Esophagus mucosa (tissue), 1 donor: ENCODE measurements at places on chromosomes 7 and 10. TPM values are rescaled to one million over a fixed set of nuclear protein-coding genes. Genes with fewer than 3 reads are reported as not detected.

The SFTPA1 gene
- 0.32 TPM for total RNA-seq

The PPP1R9A gene
- 0.36 TPM for total RNA-seq

The ACHE gene
- total RNA-seq, result 0.44 TPM

The UPK3BL1 gene
- 304 TPM for total RNA-seq

The PRR15 gene
- 0.92 TPM for total RNA-seq

The SCART1 gene
- total RNA-seq, result 0.56 TPM

The EIF3B gene
- 119 TPM for total RNA-seq

The GPR146 gene
- 2.3 TPM for total RNA-seq

The NAT16 gene
- total RNA-seq, result not detected

The MORN4 gene
- 1.9 TPM for total RNA-seq

DNA sequence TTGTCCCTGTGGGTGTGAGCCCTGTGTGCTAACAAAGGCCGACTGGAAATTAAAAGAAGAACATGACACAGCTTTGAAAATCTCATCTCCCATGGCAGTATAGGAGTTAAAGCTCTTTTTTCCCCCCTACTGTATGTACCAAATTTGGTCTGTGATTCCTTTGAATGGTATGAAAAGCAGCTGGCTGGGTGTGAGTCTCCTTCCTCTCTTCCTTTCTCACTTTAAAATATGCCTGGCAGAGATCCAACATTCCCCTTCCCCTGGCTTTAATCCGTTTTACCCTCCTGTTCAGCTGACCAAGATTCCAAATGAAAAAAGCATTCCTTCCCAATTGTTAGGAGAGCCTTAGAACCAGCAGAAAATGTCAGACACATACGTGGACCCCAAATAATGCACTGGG lies 225.0 kb upstream of the CELF2 start:
- no peak for ATAC-seq

DNA sequence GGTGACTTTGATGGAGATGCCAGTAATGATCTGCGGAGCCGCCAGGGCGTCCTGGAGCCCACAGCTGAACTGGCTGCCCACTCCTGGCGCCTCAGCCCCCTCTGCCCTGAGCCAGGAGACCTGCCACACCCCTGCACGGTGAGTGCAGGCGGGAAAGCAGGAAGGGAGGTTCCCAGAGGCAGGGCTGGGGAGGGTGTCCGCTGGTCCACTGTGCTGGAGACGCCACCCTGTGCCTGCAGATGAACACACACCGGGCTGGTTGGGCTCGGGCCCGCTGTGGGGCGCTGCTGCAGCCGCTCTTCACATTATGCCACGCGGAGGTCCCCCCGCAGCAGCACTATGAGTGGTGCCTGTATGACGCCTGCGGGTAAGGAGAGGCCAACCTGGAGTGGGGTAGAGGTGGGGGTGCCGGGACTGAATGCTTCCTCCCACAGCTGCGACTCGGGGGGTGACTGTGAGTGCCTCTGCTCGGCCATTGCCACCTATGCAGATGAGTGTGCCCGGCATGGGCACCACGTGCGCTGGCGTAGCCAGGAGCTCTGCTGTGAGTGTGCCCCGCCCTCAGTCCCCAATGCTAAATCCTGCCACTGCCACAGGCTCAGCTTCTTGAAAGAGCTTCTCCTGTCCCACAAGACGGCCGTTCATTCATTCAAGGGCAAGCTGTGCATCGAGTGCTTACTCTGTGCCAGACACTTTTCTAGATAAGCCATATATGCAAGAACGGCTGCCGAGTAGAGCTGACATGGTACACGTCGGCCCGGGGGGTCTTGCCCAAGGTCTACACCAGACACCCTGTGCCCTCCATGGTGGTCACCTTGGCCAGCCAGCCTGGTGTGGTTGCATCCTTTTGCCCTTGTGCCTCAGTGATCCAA lies 14.3 kb upstream of the ZNF467 start:
- ATAC-seq, result peak; percentile 47

DNA sequence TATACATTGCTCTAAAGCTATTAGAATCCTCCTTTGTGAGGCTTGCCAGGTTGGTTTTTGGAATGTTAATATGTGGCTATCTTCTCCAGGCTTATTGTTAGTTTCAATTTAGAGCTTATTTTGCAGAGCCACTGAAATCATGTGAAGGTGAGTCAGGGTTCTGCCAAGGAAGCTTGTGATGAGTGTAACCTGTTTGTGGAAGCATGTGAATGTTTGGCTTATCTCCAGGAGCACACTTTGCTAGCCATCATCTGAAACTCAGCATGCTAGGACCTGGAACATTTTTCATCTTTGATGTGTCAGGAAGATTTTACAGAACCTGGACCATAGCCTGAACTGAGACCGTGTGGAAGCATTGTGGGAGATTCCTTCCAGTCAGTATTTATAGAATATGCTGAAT lies 197.3 kb downstream of the PPP1R9A start:
- no peak for ATAC-seq

DNA sequence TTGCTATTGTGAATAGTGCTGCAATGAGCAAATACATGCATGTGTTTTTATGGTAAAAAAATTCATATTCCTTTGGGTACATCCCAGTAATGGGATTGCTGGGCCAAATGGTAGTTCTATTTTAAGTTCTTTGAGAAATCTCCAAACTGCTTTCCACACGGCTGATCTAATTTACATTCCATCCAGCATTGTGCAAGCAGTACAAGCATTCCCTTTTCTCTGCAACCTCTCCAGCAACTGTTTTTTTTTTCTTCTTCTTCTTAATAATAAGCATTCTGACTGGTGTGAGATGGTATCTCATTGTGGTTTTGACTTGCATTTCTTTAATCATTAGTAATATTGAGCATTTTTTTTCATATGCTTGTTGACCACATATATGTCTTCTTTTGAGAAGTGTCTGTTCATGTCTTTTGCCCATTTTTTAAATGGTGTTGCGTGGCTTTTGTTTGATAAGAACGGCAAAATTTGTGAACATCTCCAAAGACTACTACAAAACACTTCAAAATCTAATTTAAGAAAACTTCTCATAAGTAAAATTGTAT lies 136.1 kb upstream of the MYO3A start:
- no peak for ATAC-seq

- ATAC-seq, result peak; percentile 96
These were observed 55.0 kb upstream of the AKR1E2 start for GRCh38 chr10:4770801-4771553.

- ATAC-seq, result no peak
These were observed 9.5 kb downstream of the SEMA3D start for GRCh38 chr7:85177316-85177715.

DNA sequence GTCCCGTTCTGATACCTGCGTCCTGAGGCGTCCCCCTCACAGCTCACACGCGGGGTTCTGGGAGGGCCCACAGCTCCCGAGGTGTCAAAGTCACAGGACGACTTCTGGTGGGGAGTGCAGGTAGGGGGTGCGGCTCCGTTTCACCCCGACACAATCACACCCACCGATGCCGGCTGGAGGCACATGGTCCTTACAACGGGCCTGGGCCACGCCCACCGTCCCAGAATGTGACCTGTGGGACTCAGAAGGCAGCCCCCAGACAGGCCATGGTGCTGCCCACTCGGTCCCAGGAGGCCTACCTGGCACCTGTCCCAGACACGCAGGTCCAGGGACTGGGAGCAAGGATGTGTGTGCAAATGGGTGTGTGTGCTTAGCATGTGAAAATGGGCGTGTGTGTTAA lies 86.0 kb downstream of the UNCX start:
- no peak for ATAC-seq

GRCh38 chr7:91866599-91867148 lies 13.8 kb downstream of the MTERF1 start:
- no peak for ATAC-seq

DNA sequence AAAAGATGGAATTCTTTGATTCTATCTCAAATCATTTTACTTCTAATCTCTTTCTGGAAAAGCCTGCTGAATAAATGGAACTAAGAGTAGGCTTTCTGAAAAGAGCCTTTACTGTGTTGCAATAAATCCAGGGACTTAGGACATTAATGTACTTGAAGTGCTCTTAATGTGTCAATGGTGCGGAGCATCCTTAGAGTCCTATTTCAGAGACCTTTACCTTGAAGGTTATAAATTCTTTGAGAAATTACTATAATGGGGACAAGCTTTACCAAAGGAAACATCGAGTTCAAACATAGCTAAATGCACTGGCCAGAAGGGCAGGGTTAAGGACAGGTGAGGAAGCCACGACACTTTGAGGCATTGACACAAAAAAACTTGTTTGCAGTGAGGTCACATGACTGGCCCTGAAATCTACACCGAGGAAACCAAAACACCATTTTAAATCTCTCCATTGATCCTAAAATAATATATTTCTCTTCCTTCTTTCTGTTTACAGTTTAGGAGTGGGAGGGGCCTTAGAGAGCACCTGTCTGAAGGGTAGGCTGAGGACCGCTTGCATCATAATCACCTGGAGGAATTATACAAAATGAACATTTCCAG lies 48.1 kb upstream of the EXOC6 start:
- ATAC-seq, result no peak

GRCh38 chr10:81724431-81724830 lies 150.6 kb upstream of the NRG3 start:
- no peak for ATAC-seq

DNA sequence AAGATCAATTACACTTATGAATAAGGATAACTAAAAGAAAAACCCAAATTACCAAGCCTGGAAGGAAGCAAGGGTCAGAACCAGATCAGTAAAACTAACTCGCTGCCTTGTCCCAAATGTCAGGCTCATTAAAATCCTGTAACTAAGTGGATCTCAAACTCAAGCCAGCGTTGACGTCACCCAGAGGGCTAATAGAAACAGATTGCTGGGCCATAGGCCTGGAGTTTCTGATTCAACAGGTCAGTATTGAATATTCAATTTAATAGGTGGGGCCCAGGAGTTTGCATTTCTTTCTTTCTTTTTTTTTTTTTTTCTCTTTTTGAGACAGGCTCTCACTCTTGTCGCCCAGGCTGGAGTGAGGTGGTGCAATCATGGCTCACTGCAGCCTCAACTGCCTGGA lies 397.0 kb downstream of the CALN1 start:
- no peak for ATAC-seq

- no peak for ATAC-seq
These were observed 31.1 kb downstream of the SCART1 start for GRCh38 chr10:133484818-133485217.

- no peak for ATAC-seq
These were observed 40.2 kb upstream of the ATXN7L1 start for GRCh38 chr7:105916603-105917002.

DNA sequence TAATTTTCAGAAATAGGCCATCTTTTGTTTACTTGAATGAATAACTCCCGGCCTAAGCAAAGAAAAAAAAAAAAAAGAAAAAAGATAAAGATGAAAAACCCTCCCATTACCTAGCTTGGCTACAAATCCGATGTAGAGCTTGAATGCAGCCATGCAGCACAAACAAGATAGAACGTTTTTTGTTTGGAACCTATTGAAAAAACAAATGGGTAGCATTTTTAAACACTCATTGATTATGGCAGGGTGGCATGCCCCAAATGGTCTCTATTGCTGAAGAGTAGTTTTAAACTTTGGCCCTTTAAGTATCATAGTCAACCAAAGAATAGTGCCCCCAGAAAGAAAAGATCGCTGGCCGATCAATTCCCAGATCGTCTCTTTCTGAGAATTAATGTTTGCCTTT lies 84.4 kb downstream of the VTI1A start:
- ATAC-seq, result no peak

GRCh38 chr10:23439452-23439960 lies 631 bp downstream of the OTUD1 start:
- no peak for ATAC-seq

GRCh38 chr7:30169579-30169978 lies 34.8 kb downstream of the MTURN start:
- ATAC-seq, result no peak
